ENCODE measurements at places on chromosomes 1 and 21.

DNA sequence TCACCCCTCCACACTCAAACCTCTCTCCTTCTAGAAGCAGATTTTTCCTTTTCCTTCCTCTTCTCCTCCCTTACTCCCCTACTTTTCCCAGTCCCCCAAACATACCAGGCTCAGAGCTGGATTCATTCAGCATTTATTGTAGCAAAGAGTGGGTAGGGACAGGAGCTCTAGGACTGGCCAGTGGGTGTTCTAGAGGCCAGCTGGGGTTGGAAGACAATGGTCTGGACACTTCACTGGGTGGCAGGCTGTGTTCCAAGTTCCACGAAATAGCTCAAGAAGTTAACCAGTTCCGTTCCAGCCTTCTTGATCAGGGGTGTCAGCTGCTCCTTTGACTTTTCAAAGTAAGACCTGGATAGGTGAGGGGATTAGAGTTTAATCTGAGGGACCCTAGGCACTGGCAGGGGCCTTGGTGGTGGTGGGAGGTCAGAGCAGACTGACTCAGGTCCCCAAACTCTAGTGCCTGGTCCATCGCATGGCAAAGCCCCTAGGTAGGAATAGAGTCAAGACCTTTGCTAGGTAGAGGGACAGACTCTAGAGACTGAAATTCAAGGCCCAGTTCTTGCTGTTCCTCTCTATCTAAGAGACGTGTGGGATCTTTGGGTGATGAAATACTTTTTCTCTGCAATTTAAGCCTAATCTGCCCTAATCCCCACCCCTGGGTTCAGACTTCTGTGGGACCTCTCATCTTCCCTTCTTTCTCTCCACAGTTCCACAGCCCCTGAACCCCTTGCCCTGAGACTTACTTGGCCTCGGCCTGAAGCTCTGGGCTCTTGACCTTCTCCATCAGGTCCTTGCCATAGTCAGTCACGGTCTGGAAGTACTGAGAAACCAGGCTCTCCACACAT lies 1.0 kb downstream of the APOA2 start:
- DNase-seq = no peak

- DNase-seq = no peak
These were observed 895.6 kb downstream of the TTLL7 start for GRCh38 chr1:83103341-83103740.

DNA sequence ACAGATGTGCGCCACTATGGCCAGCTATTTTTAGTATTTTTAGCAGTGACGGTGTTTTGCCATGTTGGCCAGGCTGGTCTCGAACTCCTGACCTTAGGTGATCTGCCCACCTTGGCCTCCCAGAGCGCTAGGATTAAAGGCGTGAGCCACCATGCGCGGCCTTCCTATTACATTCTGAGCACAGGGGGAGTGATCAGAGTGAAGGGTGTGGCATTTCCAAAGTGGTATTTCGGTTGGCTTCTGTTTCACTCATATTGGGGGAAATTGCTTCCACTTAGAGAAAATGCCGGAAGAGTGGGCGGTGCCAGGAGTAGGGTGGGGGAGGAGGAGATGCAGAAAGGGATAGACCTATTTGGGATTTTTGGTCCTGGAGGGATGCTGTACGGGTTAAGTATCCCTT lies 4.3 kb downstream of the PIK3CD start:
- no peak for DNase-seq

GRCh38 chr1:66757722-66758240 lies 5.5 kb downstream of the DYNLT5 start:
- no peak for DNase-seq

DNA sequence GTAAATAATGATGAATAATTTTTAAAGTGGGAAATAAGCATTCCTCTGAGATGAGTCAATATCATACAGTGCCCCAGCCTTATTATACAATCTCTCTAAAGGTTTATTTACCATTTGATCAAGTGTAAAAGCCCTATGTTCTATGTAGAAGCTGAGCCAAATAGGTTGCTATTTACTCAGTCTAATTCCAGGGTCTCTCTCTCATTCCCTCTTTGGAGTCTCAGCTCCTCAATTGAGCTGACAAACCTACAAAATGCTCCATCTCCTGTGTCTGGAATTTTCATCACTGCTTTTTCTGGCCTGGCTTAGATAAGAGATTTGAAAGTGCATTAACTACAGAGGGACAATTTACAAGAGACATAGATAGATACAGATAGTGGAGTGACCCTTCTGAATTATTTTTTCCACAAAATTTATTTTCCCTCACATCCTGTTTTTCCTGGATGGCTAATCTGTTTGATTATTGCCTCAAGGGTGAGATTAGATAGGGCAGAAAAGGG lies 24.8 kb upstream of the USH2A start:
- DNase-seq = no peak

DNA sequence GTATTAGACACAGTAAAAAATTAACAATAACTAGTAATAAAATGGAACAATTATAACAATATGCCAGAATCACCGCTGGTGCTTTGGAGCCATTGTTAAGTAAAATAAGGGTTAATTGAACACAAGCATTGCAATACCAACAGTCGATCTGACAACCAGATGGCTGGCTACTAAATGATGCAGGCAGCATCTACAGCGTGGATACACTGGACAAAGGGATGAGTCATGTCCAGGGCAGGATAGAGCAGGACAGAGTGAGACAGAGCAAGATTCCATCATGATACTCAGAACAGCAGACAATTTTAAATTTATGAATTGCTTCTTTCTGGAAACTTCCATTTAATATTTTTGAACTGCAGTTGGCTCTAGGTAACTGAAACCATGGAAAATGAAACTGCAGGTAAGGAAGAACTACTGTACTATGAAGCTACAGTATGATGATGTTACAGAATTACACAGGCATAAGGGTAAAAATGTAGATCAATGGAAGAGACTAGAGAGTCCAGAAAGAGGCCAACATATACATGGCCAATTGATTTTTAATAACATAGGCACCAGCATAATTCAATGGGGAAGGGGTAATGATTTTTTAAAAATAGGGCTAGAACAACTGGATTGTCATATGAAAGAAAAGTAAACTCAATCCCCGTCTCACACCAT lies 168.7 kb downstream of the RRAGC start:
- DNase-seq = peak; percentile 15

- DNase-seq = no peak
These were observed 255.4 kb upstream of the TMEM51 start for GRCh38 chr1:14897997-14898645.

- DNase-seq = no peak
These were observed 163.4 kb downstream of the RUNX1 start for GRCh38 chr21:34885626-34886239.

- no peak for DNase-seq
These were observed 10.8 kb downstream of the NHLH1 start for GRCh38 chr1:160377585-160378206.

DNA sequence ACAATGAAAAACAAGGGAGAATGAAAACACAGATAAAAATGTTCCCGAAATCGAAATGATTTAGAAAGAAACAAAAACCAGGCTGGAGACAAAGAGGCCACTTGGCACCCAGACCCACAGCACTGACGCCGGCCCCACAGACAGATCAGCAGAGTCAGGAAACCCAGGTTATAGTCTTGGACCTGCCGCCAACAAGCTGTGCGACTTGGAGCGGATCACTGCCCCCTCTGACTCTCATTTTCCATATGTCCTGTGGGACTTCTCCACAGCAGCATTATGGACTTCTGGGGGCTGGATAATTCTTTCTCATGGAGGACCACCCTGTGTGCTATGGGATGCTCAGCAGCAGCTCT lies 72.4 kb downstream of the MATN1 start:
- DNase-seq = no peak

- peak; percentile 29 for DNase-seq
These were observed at the start of gene KANK4 for GRCh38 chr1:62318756-62319544. Gene KANK4, minus strand, starts transcription at chr1:62319434. Its CDS starts 37,870 bp downstream, at chr1:62281564.

DNA sequence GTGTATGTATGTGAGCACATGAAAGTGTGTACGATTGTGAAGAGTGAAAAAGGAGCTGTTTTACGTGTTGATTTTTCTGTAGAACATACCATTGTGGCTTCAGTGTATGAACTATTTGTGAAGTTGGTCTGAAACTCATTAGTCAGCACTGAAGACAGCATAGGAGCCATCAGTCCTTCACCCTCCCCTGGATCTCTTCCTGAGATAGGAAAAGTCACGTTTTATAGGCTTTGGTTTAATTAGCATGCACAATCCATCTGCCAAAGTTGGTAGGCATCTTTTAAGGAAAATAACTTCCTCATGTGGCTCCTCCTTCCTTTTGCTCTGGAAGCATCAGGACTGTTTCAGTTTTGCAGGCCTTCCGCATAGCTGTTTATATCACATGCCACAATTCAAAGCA lies 1.4 kb upstream of the RABIF start:
- no peak for DNase-seq

GRCh38 chr21:38985568-38986378 lies 180.0 kb downstream of the ETS2 start:
- DNase-seq = peak; percentile 95

DNA sequence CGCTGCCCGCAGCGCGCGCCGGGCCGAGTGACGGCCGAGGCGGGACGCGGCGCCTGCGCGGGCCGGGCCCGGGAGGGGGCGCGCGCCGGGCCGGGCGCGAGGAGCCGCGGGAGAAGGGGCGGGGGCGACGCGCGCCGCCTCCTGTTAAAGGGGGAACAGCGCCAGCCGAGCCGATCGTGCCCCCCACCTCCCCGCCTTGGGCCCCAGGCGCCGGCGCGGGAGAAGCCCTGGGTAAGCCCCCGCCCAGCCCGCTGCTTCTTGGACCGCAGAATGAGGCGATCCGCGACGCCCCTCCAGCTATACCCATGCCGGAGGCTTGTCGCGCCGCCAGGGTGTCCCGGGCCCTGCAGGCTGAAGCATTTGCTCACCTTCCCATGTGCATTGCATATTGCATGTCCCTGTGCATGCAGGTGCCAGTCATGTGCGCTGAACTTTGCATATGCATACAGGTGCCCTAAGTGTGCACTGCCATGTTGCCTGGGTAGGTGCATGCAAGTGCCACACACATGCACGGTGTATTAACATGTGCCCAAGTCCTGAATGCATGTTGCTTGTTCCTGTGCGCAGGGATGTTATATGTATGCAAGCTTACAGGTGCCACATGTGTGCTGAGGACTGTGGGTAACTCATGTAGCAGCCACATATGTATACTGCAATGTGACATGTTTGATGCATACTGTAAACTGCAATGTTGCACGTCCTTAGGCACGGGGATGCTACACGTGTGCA lies at the start of gene ADGRB2:
ADGRB2 (minus strand) TSS at position 29 of the 729 bp plus-strand sequence. CDS start 7,119 bp downstream, outside the sequence.
- DNase-seq = peak; percentile 49

- DNase-seq = peak; percentile 86
These were observed at the start of gene FAM43B for GRCh38 chr1:20551945-20552727. Gene FAM43B, plus strand, starts transcription at chr1:20552573. Its CDS starts 401 bp downstream, at chr1:20552974.

GRCh38 chr1:39933956-39934941 lies 20.7 kb upstream of the MFSD2A start:
- no peak for DNase-seq

DNA sequence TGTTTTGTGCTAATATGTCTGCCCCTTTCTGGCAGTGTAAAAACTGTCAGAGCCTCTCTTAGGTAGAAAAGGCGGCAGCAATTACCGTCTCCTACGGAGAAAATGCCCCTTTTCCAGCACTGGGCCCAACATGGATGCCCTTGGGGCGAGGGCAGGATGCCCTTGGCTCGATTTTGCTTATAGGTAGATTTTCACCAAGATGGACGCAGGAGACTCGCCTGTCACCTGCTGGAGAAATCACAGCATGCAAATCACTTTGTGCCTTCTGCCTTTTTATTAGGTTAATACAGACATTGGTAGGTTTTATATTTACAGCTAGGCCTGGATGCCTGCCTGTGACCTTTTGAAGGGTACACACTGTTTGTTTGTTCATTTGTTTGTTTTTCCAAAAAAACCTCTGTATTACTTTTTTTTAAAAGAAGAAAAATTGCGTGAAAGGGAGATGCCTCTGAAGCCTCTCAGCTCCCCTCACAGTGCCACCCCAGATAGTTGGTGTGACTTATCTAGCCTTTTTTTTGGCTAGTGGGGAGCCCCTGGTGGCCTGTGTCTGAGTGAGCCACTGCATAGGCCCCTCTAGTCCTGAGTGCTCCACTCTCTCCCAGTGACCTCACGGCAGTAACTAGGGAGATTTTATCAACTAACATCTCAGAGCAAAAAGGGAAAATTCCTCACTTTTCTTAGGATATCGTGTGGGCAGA lies 2.5 kb downstream of the ATP1B1 start:
- DNase-seq = peak; percentile 69

- DNase-seq = no peak
These were observed 663 bp upstream of the GBP6 start for GRCh38 chr1:89363196-89363595.

- DNase-seq = no peak
These were observed 3.9 kb upstream of the RPTN start for GRCh38 chr1:152162792-152163463.

- DNase-seq = no peak
These were observed 89.7 kb upstream of the RGS1 start for GRCh38 chr1:192485692-192486436.

DNA sequence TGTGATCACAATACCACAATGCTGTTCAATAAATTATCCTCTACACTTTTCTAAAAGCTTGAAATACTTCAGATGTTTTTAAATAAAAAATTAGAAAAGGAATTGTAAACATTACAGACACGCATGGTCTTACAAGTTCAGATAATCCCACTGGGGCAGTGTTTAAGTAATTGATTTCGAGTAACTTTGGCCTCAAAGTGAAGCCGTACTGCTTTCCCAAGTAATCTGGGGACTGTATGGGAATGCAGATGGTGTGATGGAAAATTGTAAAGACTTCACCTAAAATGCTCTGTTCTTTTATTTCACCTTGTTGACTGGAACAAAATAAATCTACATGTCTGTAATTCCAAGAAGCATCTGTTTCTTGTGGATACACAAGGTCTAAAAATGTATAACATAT lies 401.7 kb upstream of the LYPLAL1 start:
- DNase-seq = no peak

GRCh38 chr1:27383039-27383605 lies at the start of gene CD164L2:
Gene CD164L2, minus strand, starts transcription at chr1:27383333. Its CDS starts 94 bp downstream, at chr1:27383239.
- no peak for DNase-seq

DNA sequence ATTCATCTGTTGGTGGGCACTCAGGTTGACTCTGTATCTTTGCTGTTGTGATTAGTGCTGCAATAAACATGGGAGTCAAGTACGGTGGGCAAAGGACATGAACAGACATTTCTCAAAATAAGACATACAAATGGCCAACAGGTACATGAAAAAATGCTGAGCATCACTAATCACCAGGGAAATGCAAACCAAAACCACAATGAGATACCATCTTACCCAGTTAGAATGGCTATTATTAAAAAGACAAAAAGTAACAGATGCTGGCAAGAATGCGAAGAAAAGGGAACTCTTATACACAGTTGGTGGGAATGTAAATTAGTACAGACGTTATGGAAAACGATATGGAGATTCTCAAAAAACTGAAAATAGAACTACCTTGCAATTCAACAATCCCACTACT lies 98.9 kb downstream of the TMEM53 start:
- DNase-seq = no peak

- no peak for DNase-seq
These were observed 34.4 kb upstream of the SPAG17 start for GRCh38 chr1:118219438-118219837.

Measured in BE2C (cell line).